ENCODE measurements at places on chromosomes 5 and 9. TPM values are rescaled to one million over a fixed set of nuclear protein-coding genes. Genes with fewer than 3 reads are reported as not detected.

The CAMK4 gene
- total RNA-seq, result 0.77 TPM

The BTNL8 gene
- not detected for total RNA-seq

The PLCXD3 gene
- total RNA-seq, result 1.3 TPM

The OR1B1 gene
- total RNA-seq, result not detected

The PHAX gene
- total RNA-seq, result 54.5 TPM

The ANKRD18A gene
- total RNA-seq, result not detected

The DRD1 gene
- total RNA-seq, result 2.6 TPM

The F12 gene
- total RNA-seq, result under 0.01 TPM

The ADAMTS16 gene
- 0.17 TPM for total RNA-seq

- DNase-seq, result no peak
Measured at GRCh38 chr9:136808075-136808805, 492 bp downstream of the RABL6 start.

DNA sequence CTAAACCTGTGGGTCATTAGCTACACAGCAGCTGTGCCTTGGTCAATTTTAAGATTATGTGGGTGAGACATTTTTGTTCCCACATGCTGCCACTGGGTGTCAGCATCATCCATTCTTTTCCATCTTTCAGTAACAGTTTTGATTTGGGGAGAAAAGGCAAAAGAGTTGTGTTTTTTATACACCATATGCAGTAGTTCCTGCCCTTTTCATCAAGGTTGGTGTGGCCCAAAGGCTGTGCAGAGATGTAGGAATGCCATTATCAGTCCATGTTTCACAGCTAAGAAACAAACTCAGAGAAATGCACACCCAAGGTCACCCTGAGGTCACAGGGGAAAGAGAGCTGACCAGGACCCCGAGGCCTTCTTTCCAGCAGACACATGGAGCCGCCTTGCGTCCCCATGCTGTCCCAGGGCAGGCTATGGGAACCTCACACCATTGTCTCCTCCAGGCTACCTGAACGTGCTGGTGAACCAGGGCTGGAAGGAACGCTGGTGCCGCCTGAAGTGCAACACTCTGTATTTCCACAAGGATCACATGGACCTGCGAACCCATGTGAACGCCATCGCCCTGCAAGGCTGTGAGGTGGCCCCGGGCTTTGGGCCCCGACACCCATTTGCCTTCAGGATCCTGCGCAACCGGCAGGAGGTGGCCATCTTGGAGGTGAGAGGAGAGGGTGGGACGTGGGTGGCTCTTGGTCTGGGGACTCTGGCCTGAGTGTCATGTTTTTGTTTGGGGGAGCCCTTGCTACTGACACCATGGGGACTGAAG, 27.8 kb upstream of the GRPEL2 start:
- peak; percentile 29 for DNase-seq

GRCh38 chr9:107176436-107177151, 106.5 kb upstream of the RAD23B start:
- peak; percentile 25 for DNase-seq

- DNase-seq, result no peak
Measured at GRCh38 chr5:144328494-144328893, 157.8 kb downstream of the KCTD16 start.

GRCh38 chr9:132117694-132118093, 38.0 kb upstream of the MED27 start:
- no peak for DNase-seq

DNA sequence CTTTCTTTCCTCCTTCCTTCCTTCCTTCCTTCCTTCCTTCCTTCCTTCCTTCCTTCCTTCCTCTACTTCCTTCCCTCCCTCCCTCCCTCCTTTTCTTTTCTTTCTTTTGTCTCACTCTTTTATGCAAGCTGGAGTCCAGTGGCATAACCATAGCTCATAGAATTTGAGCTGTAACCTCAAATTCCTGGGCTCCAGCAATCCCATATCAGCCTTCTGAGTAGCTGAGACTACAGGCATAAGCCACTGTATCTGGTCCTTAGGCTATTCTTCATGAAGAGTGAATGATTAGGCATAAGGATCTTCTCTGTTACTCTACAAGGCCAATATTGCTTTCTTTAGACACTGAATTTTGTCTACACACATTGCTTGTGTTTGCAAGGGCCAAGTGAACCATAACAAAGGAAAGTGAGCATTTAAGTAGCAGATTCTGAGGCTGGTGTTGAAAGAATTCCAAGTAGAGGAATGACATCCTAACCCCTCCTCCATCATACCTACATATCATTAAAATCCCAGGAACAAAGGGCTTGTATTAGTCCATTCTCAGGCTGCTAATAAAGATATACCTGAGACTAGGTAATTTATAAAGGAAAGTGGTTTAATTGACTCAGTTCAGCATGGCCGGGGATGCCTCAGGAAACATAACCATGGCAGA, 293.2 kb downstream of the HCN1 start:
- DNase-seq, result no peak

GRCh38 chr9:129343424-129344375, 165.6 kb upstream of the IER5L start:
- no peak for DNase-seq

DNA sequence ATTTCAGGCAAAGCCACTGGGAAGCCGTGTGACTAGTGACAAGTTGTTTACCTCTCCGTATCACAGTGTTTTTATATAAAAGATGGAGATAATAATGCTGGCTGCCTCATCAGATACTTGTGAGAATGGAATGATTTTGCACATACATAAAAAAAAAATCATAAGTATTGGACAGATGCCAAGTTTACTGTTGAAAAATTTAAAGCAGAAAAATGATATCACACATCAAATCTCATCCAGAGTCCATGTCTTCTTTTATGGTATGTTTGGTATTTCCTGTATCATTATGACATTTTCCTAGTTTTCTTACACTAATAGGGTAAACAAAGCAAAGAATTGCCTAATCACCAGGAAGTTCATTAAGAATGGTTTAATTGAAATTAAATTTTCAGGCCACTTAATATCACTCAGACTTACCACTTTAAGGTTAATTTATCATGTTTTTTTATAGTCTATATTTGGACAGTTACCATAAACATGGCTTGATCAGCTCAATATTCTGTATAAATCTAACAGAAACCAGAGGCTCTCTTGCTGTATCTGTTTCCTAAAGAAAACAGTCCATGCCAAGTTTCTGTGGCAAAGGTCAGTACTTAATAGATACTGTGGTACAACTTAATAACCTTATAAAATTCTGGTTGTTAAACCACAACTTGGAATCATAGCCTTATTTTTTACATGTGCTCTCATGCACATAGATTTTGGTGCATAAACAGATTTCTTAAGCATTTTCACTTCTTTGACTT, 656.5 kb upstream of the RIOK2 start:
- DNase-seq, result peak; percentile 22

DNA sequence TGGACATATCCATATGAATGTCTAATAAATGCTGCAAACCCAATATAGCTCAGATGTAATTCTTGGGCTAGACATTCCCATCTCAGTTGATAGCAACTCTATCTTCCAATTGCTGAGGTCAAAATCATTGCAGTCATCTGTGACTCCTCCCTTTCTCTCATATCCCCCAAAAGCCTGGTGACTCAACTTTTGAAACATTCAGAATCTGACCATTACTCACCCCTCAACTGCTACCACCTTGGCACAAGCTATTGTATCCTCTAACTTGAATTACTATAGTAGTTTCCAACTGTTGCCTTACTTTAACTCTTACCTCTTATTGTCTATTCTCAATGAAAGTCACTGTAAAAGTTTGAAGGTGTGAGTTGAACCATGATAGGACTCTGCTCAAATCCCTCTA, 600.1 kb upstream of the RGMB start:
- peak; percentile 79 for DNase-seq

DNA sequence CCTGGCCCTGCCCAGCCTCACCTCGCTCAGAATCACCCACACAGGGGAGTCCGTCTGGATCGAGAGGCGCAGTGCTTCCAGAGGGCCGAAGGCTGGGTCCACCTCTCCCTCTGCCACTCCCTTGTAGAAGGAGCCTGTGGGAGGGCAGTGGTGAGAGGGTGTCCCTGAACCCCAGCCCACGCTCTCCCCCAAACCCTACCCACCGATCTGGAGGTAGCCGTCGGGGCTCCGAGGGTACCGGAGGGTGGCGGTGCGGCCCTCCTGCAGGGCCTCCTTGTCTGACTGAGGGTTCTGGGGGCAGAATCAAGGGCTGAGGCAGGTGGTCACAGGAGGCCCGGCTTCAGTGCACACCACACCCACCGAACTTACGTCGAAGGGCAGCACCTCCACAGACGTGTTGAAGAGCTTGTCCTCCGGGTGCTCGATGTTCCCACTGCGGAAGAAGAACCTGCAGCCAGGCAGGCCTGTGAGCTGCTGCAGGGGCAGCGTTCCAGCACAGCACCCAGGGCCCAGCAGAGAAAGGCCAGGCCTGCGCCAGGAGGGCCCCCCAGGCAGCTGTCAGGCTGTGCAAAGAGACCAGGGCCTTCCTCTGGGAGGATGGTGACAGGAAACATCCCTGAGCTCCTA, 4.5 kb downstream of the LTC4S start:
- no peak for DNase-seq

DNA sequence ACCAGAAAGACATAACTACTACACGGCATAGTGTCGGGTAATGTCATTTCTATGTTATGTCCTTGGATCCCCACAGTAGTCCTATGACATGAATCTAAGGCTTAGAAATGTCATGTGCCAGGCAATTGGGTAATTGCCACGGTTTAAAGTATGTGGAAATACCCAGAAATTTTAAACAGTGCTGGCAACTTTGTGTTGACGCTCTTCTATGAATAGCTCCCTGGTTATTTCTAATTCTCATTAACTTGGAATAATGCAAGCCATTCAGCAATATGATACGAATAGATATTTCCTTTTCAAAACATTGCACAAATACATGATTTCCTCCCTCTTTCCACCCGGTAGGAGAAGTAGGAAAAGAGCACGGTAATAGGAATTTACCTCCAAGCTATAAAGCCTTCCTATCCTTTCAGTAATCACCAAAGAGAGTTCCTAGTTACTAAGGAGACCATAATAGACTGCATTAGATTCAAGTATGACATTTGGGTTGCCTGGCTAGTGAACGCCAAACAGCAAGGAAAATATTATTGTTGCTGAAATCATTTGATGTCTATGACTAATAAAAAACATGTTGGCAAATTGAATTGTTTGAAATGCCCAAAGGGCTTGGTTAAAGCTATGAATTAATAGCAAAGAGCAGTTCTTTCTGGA, 168.4 kb downstream of the CCDC192 start:
- DNase-seq, result no peak

DNA sequence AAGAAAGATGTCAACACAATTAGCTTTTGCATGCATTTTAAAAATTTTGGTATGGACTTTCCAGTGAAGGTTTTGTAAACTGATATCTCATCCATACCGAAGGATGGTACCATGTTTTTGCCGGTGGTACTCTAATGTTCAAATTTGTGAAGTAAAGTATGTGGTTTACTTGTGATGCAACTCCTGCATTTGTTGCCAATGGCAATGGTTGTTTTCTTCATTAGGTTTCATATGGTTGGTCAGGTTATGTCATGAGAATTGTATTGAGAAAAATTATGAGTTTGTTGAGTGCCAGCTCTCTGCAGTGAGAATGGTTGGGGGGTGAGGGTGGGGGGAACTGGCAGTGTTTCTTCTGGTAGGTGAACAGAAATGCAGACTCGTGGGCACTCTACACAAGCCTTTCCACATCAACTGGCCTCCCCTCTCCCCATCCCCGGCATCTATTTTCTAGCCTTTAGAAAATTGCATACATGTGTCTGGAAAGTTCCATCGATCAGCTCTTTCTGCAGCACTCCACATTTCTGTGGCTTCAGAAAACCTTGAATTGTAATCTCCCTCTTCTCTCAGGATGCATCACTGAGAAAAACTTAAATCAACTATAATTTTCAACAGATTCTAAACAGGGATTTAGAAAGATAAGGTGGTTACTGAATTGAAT, 107.7 kb downstream of the PDE4D start:
- DNase-seq, result no peak

GRCh38 chr5:155826611-155827507, 500.1 kb upstream of the SGCD start:
- no peak for DNase-seq

DNA sequence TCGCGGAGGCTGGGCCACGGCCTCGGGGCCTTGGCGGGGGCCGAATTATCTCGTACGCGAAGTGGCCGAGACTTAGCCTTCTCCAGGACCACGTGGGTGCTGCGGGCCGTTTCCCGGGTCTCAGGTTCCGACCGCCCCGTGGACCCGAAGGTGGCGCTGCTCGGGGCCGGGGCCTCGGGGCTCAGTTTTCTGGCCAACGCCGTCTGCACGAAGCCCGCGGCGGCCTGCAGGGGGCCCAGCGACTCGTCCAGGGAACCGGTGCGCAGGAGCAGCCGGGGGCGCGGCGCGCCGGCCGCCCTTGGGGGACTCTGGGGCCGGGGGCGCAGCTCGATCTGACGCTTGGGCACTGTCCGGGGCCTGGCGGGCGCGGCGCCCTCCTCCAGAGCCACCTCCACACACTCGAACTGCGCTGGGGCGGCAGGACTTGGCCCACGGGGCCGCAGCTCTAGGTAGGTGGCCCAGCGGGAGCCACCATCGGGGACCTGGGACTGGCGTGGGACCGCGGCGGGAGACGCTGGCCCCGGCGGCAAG, 716 bp downstream of the PROB1 start:
- no peak for DNase-seq

- DNase-seq, result peak; percentile 21
Measured at GRCh38 chr5:147037515-147038205, 159.1 kb upstream of the PPP2R2B start.

GRCh38 chr9:134607971-134608370, 33.6 kb upstream of the COL5A1 start:
- DNase-seq, result peak; percentile 61

GRCh38 chr9:77512876-77513275, 135.2 kb downstream of the GNA14 start:
- DNase-seq, result no peak

DNA sequence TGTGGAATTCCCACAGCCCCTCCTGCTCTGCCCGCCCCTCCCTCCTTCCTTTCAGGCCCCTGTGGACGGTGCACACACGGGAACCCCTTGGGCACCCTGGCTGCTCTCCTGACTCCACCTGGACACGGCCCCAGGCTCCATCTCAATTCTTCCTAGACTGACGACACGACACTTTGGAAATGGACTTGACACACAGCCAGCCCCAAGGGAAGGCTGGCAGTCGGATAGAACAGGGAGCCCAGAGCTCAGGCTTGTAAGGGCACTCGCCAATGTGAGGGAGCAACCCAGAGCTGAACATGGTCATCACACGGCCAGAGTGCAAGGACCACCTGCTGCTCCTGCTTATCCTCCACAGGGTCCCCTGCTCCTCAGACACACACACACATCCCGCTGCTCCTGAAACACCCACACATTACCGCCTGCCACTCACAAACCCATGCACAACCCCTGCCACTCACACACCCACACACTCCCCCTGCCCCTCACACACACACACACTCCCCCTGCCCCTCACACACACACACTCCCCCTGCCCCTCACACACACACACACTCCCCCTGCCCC, 8.9 kb downstream of the SLC9A3 start:
- no peak for DNase-seq

Data from fibroblast of lung (primary cell).